ENCODE measurements at places on chromosomes 12 and 14.

DNA sequence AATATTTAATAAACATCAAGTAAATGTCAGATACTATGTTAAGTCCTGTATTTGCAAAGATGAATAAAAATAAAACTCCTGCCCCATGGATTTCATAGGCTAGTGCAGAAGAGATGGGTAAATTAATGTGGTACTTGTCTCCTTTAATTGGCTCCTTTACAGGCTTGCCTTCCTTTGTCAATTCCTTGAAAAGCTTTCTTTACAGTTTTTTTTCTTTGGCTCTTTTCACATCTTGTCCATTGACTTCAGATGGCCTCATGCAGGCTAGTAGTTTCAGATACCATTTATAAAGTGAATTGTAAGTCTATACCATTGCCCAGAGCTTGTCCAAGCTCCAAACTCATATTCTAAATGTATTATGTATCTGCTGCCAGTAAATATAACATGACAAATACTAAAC is 128.7 kb upstream of the GARIN2 start:
- DNase-seq: no peak

DNA sequence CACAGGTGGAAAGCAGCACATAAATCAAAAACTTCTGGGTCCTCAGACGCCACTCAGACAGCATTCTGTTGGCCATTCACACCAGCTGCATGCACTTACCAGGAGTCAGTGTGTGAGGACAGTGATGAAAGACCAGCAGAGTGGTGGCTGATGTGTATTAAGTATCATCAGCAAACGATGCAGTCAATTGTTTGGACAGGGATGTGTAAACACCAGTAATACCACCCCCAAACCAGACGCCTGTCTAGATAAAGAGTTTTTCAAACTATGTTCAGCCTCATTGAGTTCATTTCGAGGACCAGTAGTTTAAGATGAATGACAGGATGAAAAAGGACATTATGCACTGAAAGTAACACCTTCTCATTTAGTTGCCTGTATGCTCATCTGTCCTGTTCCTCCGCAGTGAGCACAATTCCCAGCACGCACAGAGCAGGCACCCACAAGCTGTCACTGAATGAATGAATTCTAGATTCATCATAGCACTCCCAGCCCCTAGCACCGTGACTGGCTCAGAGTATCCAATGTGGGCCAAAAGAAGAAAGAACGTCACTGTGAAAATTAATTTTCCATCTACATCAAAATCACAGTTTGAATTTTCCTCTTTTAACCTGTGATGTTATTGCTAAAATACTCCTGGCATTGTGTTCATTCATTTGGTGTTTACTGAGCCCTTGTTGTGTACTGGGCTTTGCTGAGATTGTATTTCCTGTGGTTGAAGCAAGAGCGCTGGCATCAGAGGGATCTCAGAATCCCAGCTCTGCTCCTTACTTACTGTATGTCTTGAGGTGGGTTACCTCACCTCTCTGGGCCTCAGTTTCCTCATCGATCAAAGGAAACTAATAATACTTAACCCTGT is 124.8 kb upstream of the NOS1 start:
- DNase-seq: no peak

DNA sequence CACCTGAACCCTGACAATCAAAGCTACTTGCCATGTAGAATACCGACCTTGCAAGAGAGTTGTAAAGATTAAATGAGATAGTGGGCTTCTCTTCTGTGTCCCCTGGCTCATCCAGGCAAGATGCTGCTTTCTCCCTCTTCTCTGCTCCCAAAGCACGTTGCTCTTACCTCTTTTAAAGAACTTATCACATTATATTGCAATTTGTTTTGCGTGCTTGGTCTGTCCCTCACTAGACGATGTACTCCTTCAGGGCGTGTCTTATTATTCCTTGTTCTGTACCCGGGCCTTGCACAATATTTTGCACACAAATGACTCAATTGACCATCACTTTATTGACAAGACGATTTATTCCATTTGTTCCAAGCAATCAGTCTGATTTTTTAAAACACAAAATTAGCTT is 3.3 kb downstream of the DCN start:
- no peak for DNase-seq

DNA sequence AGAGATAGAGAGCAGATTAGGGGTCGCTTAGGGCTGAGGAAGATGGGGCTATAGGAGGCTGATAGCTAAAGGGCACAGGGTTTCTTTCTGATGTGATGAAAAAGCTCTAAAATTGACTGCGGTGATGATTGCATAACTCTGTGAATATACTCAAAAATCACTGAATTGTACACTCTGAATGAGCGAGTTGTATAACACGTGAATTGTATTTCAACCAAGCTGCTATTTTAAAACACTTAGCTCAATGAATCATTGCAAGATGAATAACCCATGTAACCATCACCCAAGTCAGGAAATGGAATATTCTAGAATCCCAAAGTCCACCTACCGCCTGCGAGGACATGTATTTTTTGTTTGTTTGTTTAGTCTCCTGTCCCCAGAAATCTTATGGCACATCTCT is 60.1 kb upstream of the CCND2 start:
- no peak for DNase-seq

DNA sequence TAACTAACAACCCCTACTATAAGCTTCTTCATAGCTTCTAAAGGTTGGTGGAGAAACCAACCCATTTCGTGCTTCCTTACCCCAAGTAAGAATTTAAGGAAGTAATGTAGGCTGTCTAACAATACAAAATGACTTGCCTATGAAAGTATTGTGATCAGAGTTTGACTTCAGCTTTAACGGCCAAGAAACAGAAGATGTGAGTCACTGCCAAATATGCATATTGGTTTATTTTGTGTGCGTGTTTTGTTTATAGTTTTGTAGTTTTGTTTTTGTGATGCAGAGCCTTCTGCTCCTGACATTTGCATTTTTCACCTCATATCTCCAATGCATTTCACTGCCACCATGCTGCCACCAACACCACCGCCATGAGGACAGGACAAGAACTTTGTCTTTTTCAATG is 146.0 kb downstream of the FBXL14 start:
- no peak for DNase-seq

DNA sequence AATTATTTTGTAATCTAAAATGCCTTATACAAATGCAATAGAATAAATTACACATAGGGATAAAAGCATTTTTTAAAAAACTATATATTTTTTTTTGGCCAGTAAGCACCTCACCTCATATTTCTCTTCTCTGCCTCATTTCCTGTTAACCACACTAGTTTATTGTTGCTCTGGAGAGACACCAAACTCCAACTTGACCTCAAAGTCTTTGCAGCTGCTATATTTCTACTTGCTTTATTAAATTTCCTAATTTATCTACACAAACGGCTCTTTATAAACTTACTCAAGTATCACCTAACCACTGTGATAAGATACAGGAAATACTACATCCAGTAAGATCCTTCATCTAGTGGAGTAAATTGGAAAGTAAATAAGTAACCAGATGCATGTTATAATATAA is 622.3 kb downstream of the C12orf50 start:
- no peak for DNase-seq

GRCh38 chr12:61546296-61546695 is 713.9 kb upstream of the USP15 start:
- DNase-seq: no peak

GRCh38 chr14:87149583-87150354 is 843.2 kb downstream of the GALC start:
- no peak for DNase-seq

DNA sequence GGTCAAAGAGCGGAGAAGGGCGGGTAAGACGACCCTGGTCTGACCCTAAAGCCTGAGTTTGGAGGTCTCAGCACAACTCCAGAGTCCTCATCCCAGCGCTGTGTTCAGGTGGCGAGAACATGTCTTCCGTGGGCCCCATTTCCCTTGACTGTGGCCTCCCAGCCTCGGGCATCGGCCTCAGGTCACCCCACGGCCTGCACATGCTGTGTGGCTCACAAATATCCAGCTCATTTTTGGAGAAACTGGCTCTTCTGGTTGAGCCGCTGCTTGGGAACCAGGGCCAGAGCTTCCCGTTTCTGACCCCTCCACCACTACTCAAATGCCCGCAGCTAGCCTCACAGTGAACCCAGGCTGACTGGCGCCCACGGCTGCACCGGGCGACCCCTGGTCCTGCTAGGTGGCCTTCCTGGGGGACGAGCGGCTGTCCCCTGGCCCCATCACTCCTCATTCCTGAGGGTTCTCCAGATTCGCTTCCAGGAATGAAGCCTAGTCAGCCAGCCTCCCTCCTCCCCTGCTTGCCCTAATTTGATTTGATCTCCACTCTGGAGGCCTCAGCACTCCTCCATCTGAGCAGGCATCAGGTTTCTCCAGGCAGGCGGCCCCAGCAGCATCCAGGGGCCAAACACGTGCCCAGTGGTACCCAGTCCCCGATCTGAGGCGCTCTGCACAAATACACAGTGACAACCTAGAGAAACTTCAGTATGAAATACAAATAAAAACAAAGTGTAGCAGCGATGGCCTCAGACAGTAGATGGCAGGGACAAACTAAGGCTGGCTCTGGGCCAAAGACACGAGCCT is 4.7 kb downstream of the P2RX2 start:
- DNase-seq: no peak

- no peak for DNase-seq
These were observed 174.2 kb downstream of the SSPN start for GRCh38 chr12:26369588-26369987.

GRCh38 chr12:19826980-19827550 is 387.8 kb downstream of the AEBP2 start:
- DNase-seq: no peak

GRCh38 chr14:92747701-92748258 is 647 bp downstream of the LGMN start:
- DNase-seq: no peak

DNA sequence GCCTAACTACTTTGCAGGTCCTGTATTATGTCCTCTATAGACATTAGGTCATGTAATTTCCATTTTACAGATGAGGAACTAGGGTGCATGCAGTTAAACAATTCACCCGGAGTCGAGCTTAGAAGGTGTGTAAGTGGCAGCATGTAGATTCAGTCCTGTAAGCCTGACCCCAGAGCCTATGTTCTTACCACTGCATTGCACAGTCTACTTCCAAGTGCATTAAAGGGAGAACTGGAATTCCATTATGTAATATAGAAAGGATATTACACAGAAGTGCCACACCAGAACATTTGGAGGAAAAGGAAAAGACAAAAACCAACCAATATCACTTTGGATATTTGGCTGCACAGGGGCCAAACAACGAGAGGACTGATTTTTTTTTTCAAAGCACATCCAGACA is 1.2 kb downstream of the GLT8D2 start:
- no peak for DNase-seq

DNA sequence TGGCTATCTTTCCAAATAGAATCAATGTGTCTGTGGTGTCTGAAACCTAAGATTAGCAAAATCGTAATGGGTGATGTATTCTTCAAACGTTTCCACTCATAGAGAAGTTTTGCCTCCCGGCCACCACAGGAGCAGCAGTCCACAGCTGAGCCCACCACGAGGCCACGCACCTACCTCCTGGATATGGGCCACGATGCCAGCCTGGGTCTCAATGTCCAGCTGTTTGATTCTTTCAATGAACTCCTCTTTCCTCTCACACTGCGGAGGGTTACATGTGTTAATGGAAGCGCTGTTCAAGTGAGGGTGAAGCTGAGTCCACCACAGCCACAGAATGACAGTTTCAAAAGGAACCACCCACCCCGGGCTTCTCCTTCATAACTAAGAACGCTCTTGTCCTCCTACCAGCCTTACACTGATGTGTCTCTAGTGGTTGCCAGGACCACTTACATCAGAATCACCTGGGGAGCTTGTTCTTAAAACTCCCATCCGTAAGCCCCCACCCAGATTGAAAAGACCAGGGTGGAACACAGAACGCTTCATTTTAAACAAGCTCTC is 75.3 kb downstream of the CCDC88C start:
- no peak for DNase-seq

- no peak for DNase-seq
These were observed 149.7 kb upstream of the ARHGAP5 start for GRCh38 chr14:31927348-31927832.

DNA sequence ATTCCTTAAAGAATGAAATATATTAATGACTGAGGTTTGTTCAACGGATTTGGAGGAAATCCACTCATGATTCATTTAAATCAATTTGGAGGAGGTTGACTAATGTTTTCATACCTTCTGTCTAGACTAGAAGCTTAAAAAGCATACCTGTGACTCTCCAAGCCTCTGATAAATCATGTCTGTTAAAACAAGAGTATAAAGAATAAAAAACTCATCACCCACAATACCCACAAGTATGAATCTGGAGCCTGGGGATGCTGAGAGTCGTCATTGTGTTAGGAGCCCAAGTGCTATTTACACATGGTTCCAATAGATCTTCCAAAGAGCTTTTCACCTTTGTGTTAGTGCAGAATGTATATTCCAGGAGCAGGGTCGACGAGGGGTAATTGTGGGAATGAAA is 86.8 kb upstream of the ADAMTS20 start:
- DNase-seq: no peak

DNA sequence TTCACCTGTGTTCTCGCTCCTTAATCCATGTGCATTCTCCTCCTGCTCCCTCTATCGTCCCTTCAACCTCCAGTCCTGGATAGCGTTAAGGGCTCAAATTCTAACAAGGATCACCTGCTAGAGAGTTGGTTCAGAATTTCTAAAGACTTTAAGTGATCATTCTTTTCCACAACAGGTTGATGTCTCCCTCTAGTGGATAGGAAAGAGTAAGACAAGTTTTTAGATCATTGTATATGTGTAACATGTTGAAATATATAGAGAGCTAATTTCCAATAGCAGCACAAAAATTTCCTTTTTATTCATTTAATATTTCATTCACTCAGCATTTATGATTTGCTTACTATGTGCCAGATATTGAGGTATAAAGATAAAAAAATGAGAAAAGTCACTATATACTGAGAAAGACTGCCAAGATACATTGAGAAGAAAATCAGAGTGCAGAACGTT is 9.3 kb upstream of the ESR2 start:
- peak; percentile 53 for DNase-seq

DNA sequence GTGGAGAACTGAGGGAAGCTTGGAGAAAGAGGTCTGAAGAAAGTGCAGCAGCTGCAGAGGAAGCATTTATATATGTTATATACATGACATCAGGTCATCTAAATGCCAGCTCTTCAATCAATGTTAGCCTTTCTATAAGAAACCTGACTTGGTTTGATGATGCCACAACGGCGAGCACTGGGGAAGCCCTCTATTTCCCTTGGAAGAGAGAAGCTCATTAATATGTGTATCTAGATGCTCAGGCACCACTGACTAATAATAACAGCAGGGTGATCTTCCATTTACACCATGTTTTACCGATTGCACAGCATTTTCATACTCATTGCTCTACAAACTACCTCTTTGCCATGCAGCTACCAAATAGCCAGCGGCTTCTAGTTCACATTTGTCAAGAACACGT is 811 bp downstream of the ACYP1 start:
- DNase-seq: no peak

GRCh38 chr14:68665131-68665530 is 127.7 kb downstream of the ZFP36L1 start:
- DNase-seq: no peak
